ENCODE measurements at places on chromosomes 13 and 19.

- no peak for DNase-seq
Measured at GRCh38 chr13:50936679-50937078, 27.1 kb downstream of the RNASEH2B start.

- DNase-seq = peak; percentile 80
Measured at GRCh38 chr19:54162241-54162805, 2.8 kb upstream of the LENG1 start.

- no peak for DNase-seq
Measured at GRCh38 chr13:79528759-79529191, 47.8 kb downstream of the NDFIP2 start.

DNA sequence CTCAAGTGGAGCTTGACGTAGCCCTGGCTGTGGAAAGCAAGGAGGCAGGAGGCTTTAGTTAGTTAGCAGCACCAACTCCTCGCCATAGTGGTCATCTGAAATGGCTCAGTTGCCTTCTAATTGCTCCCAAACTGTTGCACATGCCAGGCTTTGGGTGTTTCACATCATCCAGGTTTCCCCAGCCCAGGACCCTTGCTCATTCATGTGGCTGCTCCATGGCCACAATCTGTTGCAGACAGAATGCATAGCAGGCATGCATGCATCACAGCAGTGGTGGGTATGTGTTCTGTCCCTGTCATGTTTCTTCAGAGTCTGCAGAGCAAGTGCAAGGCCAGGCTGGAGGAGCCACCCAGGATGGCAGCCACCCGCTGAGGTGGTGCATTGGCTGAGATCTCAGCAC is 407.6 kb downstream of the TSHZ3 start:
- DNase-seq = no peak

GRCh38 chr19:3039641-3040077 is 10.6 kb upstream of the TLE2 start:
- no peak for DNase-seq

DNA sequence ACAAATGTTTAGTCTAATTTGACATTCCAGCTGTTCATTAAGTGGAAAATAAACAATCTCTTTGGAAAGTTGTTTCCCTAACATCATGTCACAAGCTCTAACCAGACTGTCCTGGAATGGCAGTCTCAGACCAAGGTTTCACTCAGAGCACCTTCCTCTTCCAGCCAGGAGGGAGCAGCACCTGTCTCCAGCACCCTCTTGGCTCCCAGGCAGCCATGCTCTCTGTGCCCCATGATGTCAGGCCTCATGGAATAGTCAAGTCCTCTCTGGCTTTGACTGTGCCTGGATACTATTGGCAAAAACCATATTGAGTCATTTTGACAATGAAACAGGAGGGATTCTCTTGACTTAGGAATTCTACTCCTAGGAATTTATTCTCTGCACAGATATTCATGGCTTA is 171.4 kb downstream of the OXGR1 start:
- DNase-seq = no peak

Measured in activated CD4-positive, CD25-positive, alpha-beta regulatory T cell treated with anti-CD3 and anti-CD28 coated beads, Interleukin-2, amount 50 U/mL, for 72 hours (primary cell).